ENCODE measurements at places on chromosomes 13 and 19. TPM values are rescaled to one million over a fixed set of nuclear protein-coding genes. Genes with fewer than 3 reads are reported as not detected.

ACTMAP gene
- 4.3 TPM for total RNA-seq

ZNF616 gene
- 5.8 TPM for total RNA-seq

- H3K4me1 ChIP-seq: peaks cover 5% of the 10 kb centered on the region
- DNase-seq: no peak
- peaks cover 45% of the 10 kb centered on the region for H3K36me3 ChIP-seq
- no peak overlapping the region for H3K27ac ChIP-seq
- H3K4me3 ChIP-seq: no peak overlapping the region
- no peaks in the 10 kb centered on the region for H3K27me3 ChIP-seq
Observed at GRCh38 chr19:38193445-38193844, 30.6 kb downstream of the DPF1 start.

- H3K4me3 ChIP-seq: no peak overlapping the region
- no peak for DNase-seq
- peaks cover 54% of the 10 kb centered on the region for H3K36me3 ChIP-seq
- peaks cover 4% of the 10 kb centered on the region for H3K4me1 ChIP-seq
Observed at GRCh38 chr13:112836940-112837339, 132.1 kb upstream of the MCF2L start.

DNA sequence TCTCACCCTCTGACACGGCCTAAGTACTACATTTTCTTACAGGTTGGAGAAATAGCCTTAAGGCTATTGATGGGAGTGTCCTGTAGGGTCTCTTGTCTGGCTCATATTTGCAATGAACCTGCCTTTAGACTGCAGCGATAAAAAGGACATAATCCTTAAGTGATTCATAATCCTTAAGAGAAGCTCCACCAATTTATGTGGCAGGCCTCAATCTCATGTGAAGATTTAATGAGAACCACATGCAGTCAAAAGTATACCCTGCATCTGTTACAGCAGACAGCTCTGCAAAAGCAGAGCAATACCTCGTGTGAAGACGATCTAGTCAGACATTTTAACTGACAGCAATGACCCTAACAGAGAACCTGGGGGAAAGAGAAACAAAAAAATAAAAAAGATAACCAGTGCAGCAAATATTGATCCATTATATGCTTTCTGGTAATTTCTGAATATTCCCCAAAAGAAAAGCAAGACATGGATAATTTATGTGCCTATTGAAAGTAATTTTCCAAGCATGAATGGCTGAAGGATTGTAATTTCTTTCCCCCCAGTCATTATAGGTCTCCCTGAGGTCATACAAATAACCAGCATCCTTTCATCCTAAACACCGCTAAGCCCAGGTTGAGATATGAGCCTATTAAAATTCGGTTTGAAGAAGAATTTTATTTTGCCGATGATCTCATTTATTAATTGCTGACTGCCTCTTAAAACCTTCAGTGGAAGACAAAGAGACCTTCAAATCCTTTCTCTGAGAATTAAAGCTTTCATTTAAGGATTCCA lies 321.8 kb upstream of the NBEA start:
- H3K4me3 ChIP-seq: no peak overlapping the region
- DNase-seq: no peak
- no peak overlapping the region for H3K27ac ChIP-seq
- no peaks in the 10 kb centered on the region for H3K27me3 ChIP-seq
- H3K36me3 ChIP-seq: no peaks in the 10 kb centered on the region

GRCh38 chr19:13997631-13997962 lies 8.5 kb downstream of the RFX1 start:
- DNase-seq: no peak
- no peaks in the 10 kb centered on the region for H3K27me3 ChIP-seq
- H3K36me3 ChIP-seq: peaks cover 6% of the 10 kb centered on the region
- H3K4me3 ChIP-seq: no peak overlapping the region
- H3K27ac ChIP-seq: no peak overlapping the region
- H3K4me1 ChIP-seq: peaks cover 18% of the 10 kb centered on the region

- H3K4me3 ChIP-seq: no peak overlapping the region
- H3K36me3 ChIP-seq: no peaks in the 10 kb centered on the region
- no peaks in the 10 kb centered on the region for H3K27me3 ChIP-seq
- H3K27ac ChIP-seq: no peak overlapping the region
- DNase-seq: no peak
Observed at GRCh38 chr19:42568006-42568405, 26.7 kb downstream of the CEACAM8 start.
